ENCODE measurements at places on chromosomes 12 and 14.

DNA sequence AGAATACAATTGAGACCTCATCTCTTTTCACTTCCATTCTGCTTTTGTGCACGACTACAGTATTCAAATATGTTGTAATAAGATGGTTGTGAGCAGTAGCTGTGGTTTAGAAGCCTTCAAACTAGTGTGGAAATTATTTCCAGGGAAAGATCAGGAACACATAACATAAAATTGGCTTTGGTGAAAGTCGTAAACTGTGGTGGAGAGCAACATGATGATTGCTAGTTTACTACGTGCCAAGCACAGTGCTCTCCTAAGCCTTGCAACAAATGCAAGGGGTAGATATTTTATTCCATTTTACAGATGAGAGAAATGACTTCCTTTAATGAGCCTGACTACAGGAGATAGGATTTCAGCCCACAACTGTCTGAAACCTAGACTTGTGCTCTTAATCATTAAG, 172.4 kb upstream of the LMNTD1 start:
- DNase-seq: no peak

- peak; percentile 92 for DNase-seq
Observed at GRCh38 chr12:14769969-14770495, 33.2 kb downstream of the WBP11 start.

DNA sequence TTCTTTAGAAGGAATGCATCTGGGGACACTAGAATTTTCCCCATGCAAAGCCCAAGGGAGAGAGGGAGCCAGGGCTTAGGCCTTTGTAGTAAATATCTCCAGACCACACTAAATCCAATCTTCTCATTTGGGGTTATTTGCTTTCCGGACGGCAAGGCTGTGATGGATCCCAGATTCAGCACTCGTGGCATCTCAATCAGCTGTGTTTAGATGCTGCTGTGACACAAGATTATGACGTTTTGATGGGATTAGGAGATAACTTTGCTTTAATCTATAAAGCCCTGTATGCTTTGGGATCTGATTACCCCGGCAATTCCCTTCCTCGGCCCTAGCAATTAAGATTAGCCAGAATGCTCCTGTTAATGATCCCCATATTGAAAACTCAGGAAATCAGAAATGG, 686.7 kb upstream of the TBX3 start:
- DNase-seq: no peak

DNA sequence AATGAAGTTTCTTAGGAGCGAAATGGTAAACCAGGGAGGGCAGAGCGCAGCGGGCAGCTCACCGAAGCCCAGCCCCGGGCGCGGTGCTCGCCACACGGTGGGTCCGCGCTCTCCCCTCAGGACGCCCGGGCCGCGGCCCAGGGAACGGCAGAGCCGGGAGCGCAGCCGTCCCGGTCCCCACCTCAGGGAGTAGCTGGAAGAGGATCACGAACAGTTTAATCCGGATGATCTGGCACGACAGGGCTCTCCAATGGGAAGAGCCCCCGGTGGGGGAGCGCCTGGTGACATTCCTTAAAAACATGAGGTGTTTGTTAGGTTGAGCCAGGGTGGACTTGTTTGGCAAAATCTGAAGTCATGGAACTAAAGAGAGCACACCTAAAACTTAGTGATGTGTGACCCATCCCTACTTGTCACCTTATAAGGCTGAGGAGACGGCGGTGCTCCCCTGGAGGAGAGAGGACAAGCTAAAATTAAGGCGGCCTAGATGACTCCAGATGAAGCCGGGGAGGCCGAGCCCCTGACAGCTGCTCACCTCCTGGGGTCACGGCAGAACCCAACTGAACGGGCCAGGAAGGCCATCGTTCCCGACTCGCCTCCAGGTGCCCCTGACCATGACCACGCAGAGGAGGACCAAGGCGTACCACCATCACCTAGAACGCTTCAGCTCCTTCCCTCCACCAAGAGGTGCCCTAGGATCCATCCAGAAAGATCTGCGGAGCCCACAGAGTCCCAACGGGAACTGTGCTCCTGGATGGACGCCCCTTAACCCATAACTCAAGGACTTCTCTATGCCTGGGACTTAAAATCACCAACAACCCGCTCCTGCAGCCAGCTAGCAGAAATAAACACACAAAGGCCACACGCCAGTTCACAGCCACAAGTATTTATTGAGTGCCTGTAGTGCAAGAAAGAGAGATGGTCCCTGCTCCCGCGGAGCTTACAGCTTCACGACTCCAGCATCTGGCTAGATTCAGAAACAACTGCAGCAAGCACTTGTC, 866 bp upstream of the PITPNM2 start:
- no peak for DNase-seq

GRCh38 chr14:99029916-99030305, 242.1 kb downstream of the BCL11B start:
- no peak for DNase-seq

GRCh38 chr14:37585971-37586796, 8.9 kb downstream of the FOXA1 start:
- no peak for DNase-seq

DNA sequence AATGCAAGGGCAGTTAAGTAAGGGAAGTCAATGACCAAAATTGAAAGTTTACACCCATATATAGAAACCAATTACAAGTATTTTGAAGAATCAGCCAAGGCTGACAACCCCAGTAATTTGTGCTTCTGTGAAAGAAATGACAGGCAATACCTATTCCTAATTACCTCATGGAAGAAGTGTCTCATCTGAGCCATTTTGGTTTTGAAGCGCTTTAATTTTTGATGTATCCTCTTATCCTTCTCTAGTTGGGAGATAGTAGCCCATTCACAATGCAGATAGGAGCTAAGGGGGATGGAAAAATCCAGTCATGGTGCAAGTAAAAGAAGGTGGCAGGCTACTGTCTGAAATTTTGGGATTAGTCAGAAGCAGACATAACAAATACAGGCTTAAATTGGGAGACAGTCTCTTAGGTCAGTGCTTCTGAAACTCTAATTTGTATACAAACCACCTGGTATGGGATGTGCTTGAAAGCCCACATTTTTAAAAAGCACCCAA, 30.4 kb upstream of the SUPT16H start:
- no peak for DNase-seq

DNA sequence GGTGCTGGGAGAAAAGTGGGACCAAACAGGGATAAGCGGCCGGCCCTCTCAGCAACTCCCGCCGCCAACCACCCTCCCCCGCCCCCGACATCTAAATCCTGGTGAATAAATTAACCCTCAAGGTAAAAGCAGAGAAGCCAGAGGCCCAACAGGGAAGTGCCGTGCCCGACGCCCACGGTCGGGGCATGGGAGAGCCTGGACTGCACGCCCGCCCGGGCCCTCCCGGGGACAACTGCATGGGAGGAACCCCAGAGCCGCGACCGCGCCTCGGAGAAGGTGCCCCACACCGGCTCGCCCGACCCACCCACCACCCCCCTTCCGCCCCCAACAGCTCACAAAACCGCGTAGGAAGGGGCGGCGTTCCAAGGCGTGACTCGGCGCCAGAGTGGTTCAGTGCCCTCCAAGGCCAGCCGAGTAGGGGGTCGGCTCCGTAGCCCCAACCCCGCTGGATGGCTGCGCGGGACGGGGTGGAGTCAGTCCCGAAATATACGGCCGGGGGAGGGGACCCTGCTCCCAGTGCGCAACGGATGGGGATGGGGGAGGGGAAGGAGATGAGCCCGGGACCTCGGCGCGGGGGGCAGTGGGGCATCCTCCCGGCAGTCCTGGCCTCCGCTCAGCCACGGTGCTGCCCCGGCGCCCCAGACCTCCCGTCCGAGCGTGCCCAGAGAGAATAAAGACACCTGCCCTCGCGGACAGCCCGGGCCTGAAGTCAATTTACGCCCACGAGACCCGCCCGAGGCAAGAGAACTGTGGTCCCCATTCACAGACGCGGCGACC, 732 bp downstream of the SLC25A29 start:
- peak; percentile 58 for DNase-seq

- no peak for DNase-seq
Observed at GRCh38 chr14:53468876-53469275, 315.8 kb upstream of the DDHD1 start.

DNA sequence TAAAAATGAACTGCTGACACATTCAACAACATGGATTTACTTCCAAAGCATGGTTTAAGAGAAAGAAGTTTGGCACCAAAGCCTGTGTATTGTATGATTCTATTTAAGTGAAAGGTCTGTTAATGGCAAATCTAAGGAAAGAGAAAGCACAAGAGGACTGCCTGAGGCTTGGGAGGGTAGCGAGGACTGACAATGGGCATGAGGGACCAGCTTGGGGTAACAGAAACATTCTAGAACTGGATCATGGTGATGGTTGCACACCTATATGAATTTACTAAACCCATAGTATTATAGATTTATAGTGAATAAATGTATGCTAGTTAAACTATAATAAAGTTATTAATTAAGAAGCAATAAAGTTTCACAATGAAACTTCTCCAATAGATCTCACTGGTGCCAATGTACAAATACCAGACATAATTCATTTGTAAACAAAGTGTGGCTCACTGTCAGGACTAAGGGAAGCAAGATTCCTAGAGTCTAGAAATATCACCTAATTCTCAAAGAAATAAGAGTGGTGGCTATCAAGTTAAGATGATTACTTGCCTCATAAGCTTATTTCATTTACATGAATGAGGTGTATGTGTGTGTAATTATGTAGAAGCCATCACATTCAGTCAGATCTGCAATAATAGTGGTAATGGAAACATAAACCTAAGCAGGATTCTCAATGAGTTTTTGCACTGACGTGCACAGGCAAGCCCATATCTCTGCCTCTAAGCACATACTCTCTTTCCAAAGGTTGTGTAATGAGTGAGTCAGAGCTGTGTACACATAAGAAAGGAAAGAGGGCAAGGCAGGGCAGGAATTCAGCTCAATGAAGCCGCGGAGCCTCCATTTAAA, 353.4 kb downstream of the KCNH5 start:
- DNase-seq: no peak

DNA sequence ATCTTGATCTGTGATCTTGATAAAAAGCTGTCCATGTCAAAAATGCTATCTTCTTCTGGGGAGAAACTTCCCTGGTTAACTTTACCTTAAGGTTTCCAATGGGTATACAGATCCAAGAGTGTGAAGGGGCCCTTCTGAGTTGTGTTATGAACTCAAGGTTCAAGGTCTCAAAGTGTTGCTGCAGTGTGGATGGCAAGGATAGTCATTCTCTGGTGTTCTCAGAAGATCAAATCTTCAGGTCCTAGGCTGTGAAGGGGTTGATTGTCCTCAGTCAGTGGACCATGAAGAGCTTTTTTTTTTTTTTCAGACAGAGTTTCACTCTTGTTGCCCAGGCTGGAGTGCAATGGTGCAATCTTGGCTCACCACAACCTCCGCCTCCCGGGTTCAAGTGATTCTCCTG, 114.4 kb downstream of the SPTSSA start:
- DNase-seq: no peak

- no peak for DNase-seq
Observed at GRCh38 chr12:14981049-14981448, 8.2 kb downstream of the PDE6H start.

GRCh38 chr12:130916241-130916911, 37.3 kb upstream of the ADGRD1 start:
- peak; percentile 35 for DNase-seq

GRCh38 chr12:6650832-6651231, 3.6 kb upstream of the ACRBP start:
- no peak for DNase-seq

DNA sequence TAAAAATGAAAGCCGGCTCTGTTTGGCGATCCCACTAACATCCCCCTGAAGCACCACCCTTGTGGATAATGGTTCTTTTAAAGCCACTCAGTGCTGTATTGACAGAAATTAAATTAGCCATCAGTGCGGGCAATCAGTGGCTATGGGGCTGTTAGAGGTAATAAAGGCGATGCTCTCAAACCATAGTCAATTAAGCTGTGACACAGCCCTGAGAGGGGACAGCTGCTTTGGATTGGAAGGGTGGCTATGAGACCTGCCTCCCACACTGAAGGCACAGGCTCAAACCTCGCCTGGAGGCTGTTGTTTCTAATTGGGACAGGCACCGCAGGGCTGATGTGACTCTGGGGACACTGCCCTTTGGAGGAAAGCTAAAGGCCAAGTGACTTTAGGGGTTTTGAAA, 562.2 kb downstream of the VRK1 start:
- no peak for DNase-seq

DNA sequence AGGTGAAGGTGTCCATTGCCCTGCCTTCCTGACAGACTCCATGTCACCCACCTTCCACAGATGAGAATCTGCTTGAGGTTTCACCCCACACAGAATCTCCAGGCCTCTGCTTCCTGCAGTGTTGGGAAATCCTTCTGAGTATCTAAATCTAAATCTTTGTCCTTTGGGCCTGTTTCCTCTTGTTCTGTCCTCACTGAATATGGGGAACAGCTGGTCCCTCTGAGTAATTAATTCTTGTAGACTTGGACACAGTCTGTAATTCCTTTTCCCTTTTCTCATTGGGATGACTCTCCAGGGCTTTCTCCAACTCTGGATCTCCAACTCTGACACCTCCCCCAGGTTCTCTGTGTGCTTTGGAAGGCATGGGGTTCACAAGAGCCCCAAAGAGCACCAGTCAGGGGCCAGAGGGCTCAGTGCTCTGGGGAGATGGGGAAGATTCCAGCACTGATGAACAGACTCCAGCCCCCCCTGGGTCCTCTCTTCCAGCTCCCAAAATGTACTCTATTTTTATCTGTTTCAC, 2.3 kb upstream of the ACVRL1 start:
- no peak for DNase-seq

DNA sequence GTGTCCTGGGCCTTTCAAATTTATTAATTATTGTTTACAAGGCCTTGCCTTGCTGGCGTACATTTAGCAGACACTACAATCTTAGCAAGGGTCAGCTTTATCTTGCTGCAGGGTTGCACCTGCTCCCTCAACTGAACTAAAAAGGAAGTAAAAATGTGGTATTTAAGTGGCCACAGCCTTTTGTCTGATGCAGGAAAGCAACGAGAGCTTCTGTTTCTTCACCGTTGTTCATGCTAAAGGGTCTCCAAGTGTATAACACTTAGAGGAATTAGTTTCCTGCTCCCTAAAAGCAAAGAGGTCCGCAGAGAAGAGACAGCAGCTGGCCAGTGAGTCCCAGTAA, 62.8 kb upstream of the EGLN3 start:
- DNase-seq: no peak

- peak; percentile 59 for DNase-seq
Observed at GRCh38 chr12:100141998-100142850, 450 bp downstream of the BLTP3B start.

DNA sequence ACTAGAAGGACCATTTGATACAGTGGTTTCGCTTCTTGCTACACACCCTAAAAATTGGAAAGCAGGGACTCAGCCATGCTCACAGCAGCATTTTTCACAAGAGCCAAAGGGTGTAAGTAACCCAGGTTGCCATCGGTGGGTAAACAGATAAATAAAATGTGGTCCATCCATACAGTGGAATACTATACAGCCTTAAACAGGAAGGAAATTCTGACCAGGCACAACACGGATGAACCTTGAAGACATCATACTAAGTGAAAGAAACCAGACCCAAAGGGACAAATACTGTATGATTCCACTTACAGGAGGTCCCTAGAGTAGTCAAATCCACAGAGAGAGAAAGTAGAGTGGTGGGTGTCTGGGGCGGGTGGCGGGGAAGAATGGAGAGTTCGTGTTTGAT, 220.9 kb downstream of the PHETA1 start:
- DNase-seq: no peak

- DNase-seq: no peak
Observed at GRCh38 chr12:1851151-1851701, 30.9 kb downstream of the LRTM2 start.

GRCh38 chr12:25376407-25376806, 125.7 kb upstream of the KRAS start:
- no peak for DNase-seq

Measured in stimulated activated CD4-positive, alpha-beta T cell treated with anti-CD3 and anti-CD28 coated beads, Interleukin-15, amount 100 ng/mL, for 24 hours (primary cell).